Activated CD4-positive, alpha-beta T cell treated with anti-CD3 and anti-CD28 coated beads for 36 hours (primary cell): ENCODE measurements at places on chromosomes 12 and 14.
A peak's percentile ranks its signal among the peaks of the same experiment; 100 is the strongest.

- DNase-seq = no peak
Measured at GRCh38 chr14:69034612-69035262, 55.6 kb upstream of the ACTN1 start.

- no peak for DNase-seq
Measured at GRCh38 chr14:90615517-90616060, 200.6 kb downstream of the TTC7B start.

DNA sequence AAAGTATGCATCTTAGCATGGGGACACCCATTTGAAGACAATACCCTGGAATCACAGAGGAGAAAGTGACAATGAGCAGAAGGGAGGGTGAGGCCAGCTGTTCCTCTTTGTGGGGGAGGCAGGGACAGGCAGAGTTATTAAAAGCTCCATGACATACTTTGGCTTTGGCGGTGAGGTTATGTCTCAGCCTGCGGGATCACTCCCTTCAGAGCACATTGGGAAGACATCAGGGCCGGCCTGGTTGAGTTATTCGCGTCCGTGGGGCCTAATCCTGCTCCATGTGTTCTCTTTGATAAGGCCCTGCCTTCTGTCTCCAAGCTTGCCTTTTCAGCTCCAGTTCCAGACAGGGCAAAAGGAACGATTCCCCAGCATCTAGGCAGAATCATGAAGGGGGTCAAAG lies 98.8 kb upstream of the NTF3 start:
- no peak for DNase-seq

DNA sequence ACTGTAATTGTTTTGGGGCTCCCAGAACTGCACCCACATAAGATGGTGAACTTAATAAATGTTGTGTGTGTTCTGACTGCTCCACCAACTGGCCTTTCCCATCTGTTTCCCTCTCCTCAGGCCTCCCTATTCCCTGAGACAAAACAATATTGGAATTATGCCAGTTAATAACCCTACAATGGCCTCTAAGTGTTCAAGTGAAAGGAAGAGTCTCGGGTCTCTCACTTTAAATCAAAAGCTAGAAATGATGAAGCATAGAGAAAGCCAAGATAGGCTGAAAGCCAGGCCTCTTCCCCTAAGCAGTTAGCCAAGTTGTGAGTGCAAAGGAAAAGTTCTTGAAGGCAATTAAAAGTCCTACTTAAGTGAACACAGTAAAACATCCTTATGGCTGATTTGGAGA lies 13.4 kb downstream of the ACOT6 start:
- DNase-seq = no peak

- no peak for DNase-seq
Measured at GRCh38 chr12:109632342-109632741, 58.7 kb downstream of the MVK start.

- no peak for DNase-seq
Measured at GRCh38 chr14:68607081-68607866, 185.6 kb downstream of the ZFP36L1 start.

DNA sequence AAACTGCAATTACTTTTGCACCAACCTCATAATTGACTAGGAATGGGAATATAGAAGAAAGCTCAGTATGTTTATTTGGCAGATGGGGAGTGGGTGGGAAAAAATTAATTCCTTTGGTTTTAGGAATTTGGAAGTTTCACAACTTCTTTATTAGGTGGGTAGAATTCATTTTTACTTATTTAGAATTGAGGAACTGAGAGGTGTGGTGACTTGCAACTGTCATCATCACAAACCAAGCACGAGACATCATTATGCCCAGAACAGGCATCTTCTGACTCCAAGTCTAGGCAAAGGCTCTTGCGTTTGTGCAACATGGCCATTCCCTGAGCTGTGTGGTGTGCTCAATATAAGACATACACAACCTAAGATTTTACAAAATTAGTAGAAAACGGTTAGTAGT lies 380.0 kb downstream of the ATP23 start:
- DNase-seq = no peak

GRCh38 chr12:48818831-48819590 lies 715 bp downstream of the CACNB3 start:
- peak; percentile 73 for DNase-seq

DNA sequence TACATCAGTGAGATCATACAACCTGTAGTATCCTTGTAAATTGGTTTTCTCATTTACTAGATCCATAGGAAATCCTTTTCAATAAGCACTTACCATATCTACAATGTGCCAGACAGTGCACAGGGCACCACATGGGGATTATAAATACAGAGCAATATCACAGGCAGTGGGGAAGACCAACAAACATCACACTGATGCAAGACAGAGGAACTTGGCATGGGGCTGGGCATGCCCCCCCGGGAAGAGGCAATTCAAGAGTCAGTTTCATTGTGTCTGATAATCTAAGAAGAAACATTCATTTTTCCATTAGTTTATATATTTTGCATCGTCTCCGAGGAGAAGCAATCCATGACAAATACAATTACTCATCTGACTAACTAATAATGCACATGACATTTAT lies 16.2 kb downstream of the NT5DC3 start:
- DNase-seq = no peak

DNA sequence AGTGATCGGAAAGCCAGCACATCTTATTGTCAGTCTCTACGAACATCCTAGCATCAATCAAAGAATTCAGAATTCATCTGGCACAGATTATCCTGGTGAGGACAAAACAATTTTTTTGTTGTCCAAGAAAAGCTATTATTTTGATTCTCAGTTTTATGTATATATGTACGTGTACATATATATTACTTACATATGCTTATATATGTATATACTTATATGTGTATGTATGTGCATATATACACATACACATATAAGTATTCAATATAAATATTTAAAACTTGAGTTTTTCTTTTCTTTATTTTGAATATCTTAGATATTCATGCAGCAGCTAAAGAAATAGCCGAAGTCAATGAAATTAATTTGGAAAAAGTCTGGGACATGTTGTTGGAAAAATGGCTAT lies 77.9 kb downstream of the KNTC1 start:
- DNase-seq = no peak

- no peak for DNase-seq
Measured at GRCh38 chr14:90848944-90849731, 32.9 kb upstream of the TTC7B start.

DNA sequence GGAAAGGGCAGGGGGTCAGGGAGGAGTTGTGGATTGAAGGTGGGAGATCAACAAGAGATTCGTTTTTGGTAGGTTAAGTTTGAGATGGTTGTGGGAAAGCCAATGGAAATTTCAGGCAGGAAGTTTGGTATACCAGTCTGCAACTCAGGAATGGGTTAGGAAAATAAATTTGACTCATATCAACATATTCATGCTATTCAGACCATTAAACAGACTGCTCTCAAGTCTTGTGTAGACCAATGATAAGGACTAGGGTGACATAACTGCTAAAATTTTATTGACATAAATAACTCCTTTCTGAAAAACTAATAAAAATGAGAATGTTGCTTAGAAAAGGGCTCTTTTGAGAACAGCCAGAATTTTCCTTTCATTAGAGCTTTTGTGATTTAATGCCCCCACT lies 60.0 kb downstream of the PLEKHA5 start:
- no peak for DNase-seq

DNA sequence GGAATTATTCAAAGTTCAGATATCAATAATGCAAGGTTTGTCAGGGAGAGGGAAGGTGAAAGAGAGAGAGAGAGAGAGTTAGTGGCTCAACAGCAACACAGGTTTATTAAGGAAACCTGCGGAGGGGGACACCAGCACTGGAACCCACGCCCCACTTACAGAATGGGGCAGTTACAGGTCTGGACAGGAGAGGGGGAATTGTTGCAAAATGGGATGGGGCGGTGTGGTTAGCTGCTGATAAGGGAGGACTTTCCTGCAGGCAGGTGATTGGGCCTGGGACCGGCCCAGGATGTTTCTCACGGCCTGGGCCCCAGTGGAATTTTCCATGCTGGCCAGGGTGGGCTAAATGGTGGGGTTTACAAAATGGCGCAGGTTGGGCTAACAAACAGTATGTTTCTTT lies 278.2 kb upstream of the SLC16A7 start:
- DNase-seq = no peak

DNA sequence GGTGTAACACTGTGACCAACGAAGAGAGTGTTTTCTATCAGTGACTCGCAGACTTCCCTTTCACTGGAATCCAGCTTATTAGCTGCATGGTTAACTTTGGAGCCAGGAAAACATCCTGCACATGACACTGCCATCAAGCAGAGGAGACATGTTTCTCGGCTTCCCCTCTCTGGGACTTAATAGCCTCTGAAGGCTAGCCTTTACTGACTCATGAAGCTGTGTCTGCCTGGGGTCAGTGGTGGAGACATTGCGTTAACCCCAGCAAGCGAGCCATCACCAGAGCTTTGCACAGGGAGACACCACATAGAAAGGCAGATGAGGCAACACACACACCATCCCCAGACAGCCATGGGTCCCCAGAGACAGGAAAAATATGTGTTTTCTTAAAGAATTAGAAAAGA lies 126.9 kb upstream of the PRICKLE1 start:
- DNase-seq = no peak

DNA sequence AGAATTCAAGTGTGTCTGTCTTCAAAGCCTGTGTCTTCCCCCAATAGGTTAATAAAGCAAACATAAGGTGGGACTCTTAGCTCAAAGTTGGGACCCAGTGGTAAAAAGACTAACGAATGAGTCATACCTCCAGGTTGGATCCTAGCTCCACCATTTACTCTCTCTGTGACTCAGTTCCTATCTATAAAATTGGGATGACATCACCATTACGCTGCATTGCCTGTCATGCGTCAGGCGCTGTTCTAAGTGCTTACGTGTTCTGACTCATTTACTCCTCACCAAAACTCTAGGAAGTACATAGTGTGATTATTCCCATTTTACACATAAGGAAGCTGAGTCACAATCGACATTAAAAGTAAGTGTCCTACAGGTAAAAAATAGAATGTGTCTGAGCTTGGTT lies 915.8 kb downstream of the VRK1 start:
- peak; percentile 63 for DNase-seq

DNA sequence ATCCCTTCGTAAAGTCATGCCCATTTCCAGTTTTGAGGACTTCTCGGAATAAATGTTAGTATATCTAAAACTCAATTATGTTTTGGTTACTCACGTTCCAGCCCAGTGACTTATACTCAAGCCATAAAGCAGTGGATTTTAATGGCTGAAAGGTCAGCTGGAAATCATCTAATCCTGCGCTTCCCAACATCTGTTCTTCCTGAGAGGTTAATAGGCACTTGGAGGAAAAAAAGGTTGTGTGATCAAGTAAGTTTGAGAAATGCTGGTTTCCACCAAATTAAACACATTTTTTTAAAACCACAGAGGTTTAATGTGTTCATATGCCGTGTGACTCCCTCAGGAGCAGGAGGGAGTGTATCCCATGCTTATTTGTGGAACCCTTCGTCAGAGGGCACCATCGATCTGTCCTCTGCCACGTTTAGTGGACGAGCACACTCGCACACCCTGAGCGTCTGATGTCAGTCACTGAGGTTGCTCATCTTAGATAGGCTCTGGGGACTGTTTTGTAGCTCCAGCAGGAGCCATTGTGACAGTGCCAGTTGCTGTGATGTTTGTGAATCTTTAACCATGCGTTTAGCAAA lies 41.4 kb downstream of the FBXL14 start:
- no peak for DNase-seq

DNA sequence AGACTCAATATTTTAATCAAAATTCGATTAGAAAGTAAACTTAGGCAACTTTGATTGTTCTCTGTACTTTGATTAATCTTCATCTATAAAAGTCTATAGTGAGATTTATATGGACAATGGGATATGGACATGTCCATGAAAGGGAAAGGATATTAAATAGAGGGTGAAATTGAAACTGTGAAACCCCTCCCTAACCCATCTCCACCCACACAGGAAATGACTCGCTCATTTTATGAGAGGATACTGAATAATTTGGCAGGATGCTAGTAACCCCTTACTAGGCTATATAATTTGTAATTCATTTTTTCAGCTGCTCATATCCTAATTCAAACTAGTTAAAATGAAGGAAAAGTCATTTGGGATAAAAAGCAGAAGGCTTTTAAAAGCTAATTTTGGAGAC lies 328.0 kb upstream of the ATP2B1 start:
- DNase-seq = no peak

GRCh38 chr14:77804592-77804991 lies 4.7 kb downstream of the ADCK1 start:
- peak; percentile 71 for DNase-seq

DNA sequence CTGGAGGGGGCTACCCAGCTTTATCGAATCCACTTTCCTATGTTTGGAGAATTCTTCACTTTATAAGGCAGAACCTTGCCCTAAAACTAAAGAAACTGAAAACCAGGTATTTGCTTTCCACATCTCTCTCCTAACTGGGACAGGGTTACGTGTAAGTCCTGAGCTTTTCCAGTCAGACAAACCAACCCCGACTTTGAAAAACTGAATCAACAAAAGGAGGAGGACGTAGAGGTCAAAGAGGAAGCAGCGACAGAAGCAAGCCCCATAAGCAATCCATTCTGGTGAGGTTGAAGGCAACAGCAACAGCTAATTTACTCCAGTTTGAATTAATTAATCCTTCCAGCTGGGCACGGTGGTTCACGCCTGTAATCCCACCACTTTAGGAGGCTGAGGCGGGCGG lies 47.2 kb downstream of the LRP6 start:
- no peak for DNase-seq

GRCh38 chr14:100644784-100645183 lies 57.6 kb upstream of the BEGAIN start:
- DNase-seq = no peak
